ENCODE measurements at places on chromosomes 4 and X.

DNA sequence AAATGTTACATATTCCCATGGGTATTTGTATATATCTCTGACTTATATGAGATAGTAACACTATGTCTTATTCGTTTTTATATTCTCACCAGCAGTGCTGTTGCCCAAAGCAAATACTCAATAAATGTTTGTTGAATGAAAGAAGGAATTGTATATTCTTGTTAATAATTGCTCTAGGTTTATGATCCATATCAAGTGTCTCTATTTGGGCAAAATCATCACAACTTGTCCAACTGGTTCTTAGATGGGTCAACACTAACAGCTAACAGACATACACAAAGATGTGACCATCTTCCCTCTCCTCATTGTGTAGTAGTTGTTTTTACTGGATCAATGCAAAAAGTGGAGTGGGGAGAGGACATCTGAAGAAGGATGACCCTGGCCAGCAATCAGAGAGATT lies 6.6 kb upstream of the APLN start:
- no peak for DNase-seq

DNA sequence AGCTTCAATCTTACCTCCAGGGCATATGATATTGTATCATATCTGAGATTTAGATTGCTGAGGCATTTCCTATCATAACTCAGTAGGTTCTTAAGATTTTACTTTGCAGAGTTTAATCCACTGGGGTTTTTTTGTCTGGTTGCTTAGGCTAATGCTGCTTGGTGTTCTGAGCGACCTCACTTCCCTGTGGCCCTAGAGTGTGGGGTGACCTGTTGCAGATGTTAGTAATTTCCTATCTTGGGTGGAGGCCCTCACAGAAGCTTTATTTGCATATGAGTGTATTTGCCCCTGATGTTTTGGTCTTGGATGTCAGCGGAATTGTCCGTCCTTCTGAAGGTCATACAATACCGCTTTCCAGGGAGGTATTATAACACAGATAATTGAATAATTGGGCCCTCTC lies 137.1 kb downstream of the NDST3 start:
- DNase-seq = no peak

DNA sequence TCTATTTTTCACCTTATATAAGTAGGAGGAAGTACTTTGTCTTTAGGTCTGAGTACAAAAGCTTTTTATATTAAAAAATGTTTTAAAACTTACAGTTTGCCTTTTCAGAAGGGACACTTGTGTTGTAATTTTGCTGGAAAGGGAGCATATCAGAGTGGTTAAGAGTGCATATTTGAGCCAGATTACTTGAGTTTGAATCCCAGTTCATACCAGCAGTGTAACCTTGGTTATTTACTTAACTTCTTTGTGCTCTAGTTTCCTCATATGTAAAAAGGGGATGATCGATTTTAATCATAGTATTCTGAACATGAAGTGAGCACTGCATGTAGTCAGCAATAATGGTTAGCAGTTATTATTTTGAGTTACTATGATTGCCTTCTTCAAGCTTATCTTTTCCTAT lies 78.3 kb upstream of the SLC4A4 start:
- no peak for DNase-seq

GRCh38 chrX:319579-320125 lies 1.1 kb upstream of the GTPBP6 start:
- no peak for DNase-seq

DNA sequence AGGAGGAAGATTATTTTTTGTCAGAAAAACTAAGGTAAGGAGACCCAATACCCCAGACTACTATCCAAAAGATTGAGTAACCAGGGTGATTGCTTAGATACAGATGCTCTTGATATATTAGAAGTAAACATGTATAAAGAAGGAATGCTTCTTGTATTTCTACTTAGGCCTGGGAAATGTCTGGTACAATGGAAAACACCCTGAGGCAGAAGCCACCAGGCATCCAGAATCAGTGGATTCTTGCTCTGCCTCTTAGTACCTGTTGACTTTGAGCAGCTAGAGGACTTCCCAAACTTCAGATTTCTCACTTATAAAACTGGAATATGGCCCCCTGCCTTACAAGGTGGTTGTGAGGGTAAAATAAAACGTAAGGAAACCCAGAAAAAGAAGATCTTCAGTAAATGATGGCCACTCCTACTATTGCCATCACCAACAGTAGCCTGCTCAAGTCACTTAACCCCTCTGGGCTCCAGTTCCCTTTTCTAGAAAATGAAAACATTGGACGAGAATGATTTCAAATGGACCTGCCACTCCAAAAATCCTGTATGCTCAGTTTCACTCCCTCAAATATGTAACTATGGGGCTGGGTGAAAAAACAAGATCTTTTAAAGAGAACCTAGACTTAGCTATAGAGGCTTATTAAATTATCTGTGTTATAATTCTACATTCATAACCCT lies 56.6 kb downstream of the AMELX start:
- no peak for DNase-seq

GRCh38 chr4:915595-915994 lies 16.5 kb downstream of the GAK start:
- DNase-seq = no peak

DNA sequence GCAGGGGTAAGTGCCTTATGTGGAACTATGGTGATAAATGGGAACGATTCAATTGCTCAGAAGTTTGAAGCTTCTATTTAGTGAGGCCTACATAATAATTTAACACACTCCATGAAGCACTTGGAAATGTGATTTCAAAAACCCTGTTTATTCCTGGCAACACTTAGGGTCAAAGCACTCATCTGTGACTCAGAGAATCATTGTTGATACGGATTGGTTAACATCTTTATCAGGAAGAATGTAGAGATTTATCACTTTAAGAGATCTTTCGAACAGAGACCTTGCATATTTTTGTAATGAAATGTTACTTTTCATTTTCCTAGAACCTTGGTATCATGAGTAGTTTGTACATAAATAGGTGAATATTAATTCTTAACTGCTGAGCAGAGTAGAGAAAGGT lies 269.1 kb upstream of the SLIT2 start:
- DNase-seq = no peak

- DNase-seq = no peak
Measured at GRCh38 chr4:67700116-67700737, 728 bp downstream of the UBA6 start.

DNA sequence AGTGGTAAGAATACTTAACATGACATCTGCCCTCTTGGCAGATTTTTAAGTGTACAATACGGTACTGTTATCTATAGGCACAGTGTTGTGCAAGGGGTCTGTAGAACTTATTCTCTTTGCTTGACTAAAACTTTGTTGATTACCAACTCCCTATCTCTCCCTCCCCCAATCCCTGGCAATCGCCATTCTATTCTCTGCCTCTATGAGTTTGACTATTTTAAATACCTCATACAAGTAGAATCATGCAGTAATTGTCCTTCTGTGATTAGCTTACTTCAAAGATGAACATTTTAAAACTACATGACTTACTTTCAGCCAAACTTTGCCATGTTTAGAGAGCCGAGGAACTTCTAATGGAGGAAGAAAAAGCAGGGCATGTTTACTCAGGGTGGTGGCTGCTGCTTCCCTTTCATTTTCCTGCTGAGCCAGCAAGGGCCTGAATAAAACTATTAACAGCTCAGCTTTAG lies 62.4 kb downstream of the APOO start:
- no peak for DNase-seq

DNA sequence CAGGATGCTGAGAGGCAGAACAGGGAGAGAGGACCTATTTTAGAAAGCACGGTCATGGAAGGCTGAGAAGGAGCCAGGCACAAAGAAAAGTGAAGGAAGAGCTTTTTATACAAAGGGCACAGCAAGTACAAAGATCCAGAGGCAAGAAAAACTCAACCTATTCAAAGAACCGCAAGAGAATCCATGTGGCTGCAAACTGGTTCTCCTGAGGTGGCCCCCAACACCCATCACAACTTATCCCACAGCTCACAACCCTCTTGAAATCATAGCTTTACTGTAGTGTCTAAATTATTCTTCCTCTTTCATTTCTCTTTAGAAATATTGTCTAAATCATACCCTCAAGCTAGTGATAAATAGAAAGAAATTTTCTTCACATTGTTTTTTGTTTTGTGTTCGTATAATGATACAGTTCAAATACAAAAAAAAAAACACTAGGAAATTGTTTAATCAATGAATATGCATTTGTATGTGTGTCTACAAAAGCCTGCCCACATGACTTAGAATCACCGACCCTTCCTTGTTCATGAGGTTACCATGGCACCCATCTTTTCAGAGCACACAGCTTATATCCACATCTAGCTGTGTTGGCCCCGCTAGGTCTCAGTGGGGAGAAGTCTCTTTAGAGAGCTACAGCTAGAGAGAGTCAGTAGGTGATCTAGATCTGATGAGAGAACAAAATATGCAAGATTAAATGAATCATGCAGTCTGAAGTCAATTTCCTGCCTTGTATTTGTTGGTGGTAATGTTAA lies 126.9 kb upstream of the DCLK2 start:
- no peak for DNase-seq

Data from T-helper 1 cell (primary cell).